ENCODE measurements at places on chromosomes 7 and 10.

GRCh38 chr7:150339409-150339809, 2.0 kb downstream of the RARRES2 start:
- no peak for DNase-seq

GRCh38 chr7:91299952-91300775, 35.9 kb downstream of the FZD1 start:
- DNase-seq, result no peak

DNA sequence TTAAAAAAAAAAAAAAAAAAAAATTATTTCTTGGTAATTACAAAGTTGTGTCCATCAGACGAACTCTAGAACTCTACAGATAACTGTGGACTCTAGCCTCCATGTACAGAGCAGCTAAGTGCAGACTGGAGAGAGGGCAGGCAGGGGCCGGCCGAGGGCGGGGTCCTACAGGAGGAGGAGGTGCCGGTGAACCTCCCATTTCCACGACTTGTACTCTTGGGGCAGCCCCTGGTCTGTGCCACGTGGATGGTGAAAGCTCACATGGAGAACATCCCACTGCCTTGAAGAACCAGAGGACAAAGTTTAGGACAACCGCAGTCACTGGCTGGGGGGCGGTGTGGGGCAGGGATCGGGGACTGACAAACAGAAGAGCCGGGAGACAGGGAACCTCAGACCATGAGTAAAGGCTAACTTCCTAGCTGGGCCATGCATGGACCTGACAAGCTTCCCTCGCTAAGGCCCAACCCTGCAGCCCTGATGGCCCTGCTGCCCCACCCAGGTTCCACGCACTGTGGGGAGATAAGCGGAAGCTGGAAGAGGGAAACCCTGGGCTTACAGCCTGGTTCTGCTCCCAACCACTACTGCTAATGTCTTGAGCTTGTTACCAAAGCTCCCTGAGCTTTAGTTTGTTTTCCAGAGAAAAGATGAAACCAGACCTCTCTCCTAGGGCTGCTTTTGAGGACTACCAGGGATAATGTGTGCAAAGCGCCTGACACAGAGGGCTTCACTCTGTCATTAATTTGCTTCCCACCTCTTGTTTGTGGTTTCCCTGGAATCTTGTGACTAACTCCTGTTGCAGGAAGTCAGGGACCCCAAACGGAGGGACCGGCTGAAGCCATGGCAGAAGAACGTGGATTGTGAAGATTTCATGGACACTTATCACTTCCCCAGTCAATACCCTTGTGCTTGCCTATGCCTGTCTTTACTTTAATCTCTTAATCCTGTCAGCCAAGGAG, 16.1 kb upstream of the SEC61G start:
- DNase-seq, result no peak

DNA sequence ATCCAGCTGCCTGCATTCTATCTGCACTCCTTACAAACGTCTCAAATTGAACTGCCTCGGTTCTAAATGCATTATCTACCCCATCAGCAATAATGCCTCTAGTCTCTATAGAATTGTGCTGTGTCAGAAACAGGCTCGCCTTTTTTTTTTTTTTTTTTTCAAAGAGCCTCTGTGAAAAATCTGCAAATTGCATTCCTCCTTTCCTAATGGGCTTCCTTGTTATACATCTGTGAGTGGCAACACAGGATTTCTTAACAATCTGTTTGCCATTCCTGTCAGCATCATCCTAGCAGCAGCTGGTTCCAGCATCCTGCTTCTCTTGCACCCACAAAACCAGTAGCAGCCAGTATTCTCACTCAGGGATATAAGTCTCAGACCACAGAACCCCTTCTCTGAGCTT, 413.5 kb upstream of the SEMA3D start:
- DNase-seq, result no peak

GRCh38 chr7:64867863-64868440, 35.1 kb upstream of the ZNF273 start:
- DNase-seq, result no peak
